ENCODE measurements at places on chromosomes 7 and 10.
A peak's percentile ranks its signal among the peaks of the same experiment; 100 is the strongest.

- peak; percentile 54 for DNase-seq
Measured at GRCh38 chr10:48289501-48290238, 15.2 kb upstream of the FRMPD2 start.

DNA sequence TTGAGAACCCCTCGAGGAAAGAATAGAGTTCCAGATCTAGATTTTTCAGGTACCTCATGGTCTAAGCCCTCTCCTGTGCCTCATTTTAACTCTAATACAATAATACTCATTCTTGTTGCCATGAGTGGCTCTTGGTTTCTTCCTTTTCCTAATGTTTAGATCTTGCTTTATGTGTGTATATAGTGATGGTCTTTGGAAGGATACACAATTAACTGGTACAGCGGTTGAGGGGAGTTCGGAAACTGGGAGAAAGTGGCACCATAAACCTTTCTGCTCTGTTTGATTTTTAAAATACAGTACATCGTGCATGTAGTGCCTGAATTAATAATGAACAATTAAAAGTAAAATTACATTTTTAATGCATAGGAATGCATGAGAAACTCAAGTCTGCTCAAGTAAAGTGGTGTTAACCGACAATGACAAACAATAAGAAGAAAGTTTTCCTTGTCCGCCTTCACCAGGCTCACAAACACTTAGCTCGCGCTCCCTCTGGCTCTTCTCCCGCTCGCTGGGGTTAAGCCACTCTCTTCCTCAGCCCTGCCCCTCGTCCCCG, 386 bp upstream of the EIF4EBP2 start:
- no peak for DNase-seq

GRCh38 chr10:26579256-26580063, 118.0 kb upstream of the PDSS1 start:
- DNase-seq = peak; percentile 66

- DNase-seq = no peak
Measured at GRCh38 chr10:129761981-129762956, 201.8 kb downstream of the EBF3 start.

- no peak for DNase-seq
Measured at GRCh38 chr10:10490581-10490980, 527.1 kb upstream of the CELF2 start.

DNA sequence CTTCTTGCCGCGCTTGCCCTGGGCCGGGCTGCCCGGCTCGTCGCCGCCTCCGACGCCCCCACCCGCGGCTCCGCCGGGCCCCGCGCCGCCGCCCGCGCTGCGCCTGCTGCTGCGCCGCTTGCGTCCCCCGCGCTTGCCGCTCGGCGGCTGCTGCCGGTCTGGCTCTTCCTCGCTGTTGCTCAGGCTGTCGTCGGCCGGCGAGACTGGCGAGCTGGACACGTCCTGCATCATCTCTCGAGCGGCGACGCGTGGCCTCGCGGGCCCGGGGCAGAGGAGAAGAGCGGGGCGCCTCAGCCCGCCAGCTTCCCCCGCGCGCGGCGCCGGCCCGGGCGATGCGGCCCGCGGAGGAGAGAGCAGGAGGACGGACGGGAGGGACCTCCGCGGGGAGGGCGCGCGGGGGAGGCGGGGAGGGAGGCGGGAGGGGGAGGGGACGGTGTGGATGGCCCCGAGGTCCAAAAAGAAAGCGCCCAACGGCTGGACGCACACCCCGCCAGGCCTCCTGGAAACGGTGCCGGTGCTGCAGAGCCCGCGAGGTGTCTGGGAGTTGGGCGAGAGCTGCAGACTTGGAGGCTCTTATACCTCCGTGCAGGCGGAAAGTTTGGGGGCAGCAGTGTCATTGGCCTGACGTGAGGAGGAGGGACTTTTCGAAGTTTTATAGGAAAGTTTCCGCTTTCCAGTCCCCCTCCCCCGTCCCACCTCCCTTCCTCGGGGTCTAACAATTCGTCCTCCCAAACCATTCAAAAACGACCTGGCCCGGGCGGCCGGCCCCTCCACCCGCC, at the start of gene TWIST1:
Gene TWIST1 (minus strand): TSS at position 546 of the 779 bp plus-strand sequence. CDS start 315 bp downstream, at position 231.
- peak; percentile 86 for DNase-seq

GRCh38 chr10:76942628-76943416, 694.8 kb downstream of the KCNMA1 start:
- no peak for DNase-seq

DNA sequence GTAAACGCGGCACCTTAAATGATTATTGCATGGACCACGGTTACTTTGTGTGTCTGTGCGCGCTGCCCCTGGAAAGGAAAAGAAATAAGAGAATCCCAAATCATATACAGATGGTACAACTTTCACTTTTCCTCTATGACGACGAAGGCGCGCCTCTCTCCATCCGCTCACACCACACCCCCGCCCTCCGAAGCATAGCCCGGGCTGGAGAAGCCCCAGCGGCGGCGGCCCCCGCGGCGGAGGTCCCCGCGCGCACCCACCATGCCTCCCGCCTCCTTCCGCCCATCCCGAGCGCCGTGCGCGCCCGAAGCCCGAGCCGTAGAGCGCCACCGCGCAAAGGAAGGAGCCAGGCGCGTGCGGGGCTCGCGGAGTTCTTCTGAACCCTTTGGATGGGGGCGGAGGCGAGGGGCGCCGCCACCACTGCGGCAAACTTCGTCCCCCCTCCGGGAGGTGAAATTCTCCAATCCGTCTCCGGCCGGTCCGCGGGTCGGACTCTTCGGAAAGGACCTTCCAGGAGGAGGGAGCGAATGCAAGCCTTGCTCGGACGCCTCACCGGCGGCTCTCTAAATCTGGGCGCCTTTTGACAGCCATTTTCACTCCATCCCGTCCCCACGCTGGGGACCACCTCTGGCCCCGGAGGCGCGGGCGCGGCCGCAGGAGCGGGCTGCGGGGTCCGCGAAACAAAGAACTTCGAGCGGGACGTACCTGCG, 588 bp downstream of the GLI3 start:
- DNase-seq = peak; percentile 79
